Activated T-helper 1 cell treated with anti-CD3 and anti-CD28 coated beads, Interleukin-12 subunit alpha, Interleukin-12 subunit beta, Interleukin-2, Interleukin-4 antibody, amounts not matched to agents 30 ng/mL and 10 ng/mL and 1 ng/mL, durations not matched to agents 14 hours and 24 hours and 36 hours (primary cell): ENCODE measurements at places on chromosomes 3 and 15.

DNA sequence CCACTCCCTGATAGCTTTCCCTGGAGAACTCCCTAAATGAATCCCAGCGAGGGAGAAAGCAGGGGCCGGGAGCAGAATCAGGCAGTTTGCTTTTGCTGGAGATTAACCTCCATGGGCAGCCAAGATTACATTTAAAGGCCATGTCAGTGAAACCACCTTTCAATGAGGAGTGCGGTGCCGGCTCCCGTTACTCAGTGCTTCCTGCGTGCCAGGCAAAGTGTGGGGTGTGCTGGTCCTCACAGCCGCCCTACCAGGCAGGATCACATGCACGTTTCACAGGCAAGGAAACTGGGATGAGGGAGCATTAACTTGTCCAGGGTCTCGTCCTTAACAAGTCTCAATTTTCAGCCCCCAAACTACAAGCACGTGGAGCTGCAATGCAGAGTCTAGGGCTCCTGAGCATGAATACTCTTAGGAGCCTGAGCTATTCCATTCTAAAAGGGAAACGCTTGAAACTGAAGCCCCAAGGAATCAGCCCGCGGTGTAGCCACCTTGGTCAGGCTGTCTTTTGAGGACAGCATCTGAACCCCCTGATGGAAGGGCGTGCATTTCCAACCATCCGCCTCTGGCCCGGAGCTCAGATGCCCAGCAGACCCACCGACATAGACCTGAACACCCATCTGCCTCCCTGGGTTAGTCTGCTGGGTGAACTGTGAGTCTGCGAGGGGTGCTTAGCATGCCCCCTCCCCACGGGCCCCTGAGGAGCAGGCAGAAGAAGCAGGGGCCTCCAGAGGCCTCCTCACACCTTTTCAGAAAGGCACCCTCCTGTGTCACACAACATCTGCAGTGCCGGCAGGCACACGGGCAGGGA lies 5.6 kb downstream of the IGDCC3 start:
- DNase-seq, result no peak

DNA sequence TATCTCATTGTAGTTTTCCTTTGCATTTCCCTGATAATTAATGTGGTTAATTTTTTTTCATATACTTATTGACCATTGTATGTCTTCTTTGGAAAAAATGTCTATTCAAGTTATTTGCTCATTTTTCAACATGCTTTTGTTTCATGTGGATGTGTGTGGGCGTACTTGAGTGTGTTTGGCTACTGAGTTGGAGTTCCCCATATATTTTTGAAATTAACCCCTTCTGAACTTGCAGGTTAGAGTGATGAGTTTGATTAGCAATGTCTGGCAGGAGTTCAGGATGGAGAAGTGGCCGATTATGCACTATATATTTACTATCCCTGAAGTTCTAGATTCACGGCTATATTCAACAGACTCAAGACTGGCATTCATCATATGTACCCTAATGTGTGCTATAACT lies 250.4 kb upstream of the TTC14 start:
- no peak for DNase-seq

DNA sequence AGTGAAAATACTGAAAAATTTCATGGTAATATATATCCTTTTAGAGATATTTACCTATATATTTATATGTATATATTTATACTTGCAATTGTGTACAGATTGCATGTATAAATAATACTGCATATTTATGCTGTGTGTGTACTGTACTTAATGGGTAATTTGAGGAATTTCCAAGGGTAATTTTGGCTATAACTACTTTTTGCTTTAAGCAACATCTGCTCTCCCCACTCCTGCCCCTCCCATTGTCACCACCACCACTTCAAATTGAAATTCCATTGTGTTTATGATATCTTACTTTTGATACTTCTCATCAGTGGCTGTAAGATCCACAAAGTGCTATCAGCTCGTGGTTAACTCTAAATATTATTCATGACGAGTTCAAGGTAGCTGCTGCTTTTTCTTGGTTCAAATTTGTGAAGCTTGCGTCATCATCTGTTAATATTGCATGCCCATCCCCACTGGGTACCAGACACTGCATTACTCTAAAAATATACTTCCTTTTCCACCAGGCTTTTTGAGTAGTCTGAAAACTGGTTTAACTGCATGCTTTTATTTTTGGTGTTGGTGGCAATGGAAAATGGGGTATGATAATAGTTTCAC lies 91.7 kb upstream of the MITF start:
- DNase-seq, result no peak

DNA sequence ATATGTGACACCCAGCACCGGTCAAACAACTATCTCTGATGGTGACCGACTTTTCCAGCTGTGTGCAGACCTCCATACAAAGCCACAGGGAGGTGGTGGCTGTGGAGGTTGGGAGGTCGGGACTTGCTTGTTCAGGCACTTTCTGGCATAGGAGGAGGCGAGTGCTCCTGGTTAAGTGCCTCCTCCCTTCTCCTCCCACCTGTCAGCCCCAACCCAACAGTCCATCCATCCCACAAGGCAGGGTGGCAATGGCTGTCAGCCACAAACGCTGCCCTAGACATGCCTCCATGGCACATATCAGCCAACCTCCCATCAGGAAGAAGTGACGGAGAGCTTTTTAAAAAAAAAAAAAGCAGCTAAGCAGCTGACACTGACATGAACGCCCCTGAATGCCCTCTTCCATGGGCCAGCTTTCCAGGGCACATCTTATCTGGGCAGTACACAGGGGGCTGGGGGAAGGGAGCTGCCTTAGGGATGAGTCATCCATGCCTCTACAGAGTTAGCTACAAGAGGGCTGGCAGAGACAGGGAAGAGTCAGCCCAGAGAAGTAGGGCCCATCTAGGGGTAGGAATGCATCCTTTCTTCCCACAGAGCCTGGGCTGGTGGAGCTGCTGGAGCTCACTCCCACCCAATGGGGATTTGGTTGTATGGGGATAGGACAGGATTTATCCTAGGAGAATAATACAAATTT lies 41.2 kb downstream of the CCDC12 start:
- no peak for DNase-seq

DNA sequence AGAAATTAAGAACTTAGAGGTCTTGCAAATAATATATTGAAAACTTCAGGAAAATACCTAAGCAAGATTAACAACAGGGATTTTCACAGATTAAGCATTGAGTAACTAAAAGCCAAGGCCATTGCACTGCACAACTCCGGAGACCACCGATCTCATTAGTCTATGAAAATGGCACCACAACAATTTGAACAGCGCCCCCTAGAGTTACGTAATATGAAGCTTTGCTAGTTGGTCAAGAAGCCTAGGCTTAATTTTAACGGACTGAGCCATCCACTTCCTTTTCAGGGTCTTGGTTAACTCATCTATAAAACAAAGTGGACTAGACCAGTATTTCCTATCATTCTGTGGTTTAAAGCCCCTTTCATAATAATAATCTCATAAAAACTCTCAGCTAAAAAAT lies 24.8 kb downstream of the TMEM212 start:
- DNase-seq, result no peak

DNA sequence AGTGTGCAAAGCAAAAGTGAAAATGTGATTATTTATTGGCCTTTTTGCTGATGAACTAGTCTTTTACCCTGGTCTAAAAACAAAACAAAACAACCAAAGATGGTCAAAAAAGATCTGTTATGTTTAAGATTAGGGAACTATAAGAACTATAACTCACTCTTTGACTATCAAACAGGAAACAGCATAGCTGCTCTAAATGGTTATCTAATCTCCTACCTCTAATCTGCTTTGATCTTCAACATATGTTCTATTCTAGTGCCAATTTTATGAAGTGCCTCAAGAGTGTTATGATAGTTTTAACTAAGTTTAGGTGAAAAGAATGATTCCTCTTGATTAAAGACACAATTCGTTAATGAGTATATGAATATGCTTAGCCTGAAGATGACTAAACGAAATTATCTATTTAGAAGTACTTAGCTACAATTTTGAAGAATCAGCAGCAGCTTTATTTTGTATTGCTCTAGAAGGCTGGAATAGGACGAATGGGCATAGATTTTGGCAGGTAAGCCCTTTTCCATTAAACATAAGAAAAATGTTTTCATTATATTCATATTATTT lies 46.0 kb downstream of the SETD2 start:
- DNase-seq, result no peak

DNA sequence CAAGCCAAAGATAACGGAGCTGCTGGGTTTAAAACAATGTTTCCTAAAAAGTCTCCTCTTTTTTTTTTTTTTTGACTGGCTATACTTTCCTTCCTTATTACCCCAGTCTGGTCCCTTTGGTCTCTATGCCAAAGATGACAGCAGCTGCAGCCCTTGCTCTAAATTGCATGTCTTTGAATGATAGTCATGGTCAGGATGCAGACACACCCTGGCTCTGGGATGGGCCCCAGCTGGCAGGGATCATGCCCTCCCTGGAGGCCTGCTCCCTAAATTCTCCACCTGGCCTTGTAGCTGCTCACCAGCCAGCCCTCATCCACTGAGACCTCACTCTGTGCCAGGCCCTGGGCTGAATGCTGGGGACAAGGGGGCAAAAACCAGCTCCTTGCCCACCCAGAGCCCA lies 95.8 kb downstream of the MESD start:
- DNase-seq, result no peak

- no peak for DNase-seq
Observed at GRCh38 chr3:37126856-37127255, 47.5 kb downstream of the LRRFIP2 start.

GRCh38 chr3:114427285-114428043 lies 133.6 kb downstream of the TIGIT start:
- DNase-seq, result no peak

DNA sequence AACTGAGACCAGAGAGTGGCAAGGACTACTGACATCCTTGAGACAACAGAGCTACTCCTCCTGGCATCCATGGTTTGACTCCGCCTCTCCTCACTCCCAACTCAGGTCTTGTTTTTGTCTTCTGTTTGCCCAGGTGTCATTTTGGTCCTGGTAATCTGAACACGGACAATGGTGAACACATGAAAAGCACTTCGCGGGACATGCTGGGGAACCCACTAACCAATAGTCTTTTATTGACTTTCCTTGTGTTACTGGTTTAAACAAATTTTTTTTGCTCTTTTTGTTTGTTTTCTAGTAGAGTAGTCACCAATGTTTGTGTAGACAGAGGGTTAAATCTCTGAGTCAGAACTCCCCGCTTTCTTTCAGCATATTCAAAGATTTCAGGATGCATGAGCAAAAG lies 38.4 kb downstream of the LARP6 start:
- no peak for DNase-seq

- no peak for DNase-seq
Observed at GRCh38 chr3:196202516-196202970, 8.7 kb downstream of the ZDHHC19 start.

GRCh38 chr3:124552224-124552623 lies 178.0 kb upstream of the UMPS start:
- DNase-seq, result no peak

DNA sequence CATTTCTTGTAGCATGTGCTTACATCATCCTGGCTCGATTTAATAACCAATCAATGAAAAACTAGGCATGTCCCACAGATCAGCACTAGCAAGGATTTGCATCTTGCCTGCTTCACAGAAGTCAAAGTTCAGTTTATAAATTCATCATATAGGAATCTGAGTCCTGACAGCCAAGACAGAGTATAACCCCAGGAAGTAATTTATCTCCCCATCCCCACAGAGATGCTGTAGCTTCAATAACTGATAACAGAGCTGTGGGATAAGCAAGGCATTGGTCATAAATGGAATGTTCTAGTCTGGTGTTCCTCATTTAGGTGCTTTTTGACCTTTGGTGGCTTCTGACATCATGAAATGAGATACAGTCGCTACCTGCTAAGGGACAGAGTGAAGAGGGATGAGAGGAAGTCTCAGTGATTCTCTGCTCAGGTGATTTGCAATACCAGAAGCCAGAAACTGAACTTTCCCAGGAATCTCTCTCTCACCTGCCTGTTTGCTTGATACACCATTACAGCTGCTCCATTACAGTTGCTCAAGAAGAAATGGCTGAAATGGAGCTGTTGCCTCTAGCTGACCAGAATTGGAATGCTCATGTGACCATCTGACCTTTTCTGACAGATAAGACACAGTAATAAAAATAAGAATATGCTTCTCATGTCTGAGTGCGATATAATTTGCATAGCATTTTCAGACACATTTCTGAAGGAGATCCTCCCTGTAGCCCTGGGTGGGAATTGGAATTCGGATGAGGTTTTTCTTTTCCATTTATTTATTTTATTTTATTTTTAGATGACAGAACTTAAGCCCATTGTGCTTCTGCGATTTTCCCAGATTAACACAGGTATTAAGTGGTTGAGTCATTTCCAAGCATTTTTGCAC lies 217.1 kb upstream of the KCNMB2 start:
- no peak for DNase-seq

- DNase-seq, result no peak
Observed at GRCh38 chr3:173690542-173691180, 293.1 kb downstream of the NLGN1 start.

- DNase-seq, result no peak
Observed at GRCh38 chr15:56820333-56820732, 87.0 kb upstream of the ZNF280D start.

GRCh38 chr3:24255414-24255813 lies 239.2 kb downstream of the THRB start:
- no peak for DNase-seq

GRCh38 chr3:52528586-52529375 lies 4.9 kb downstream of the NT5DC2 start:
- DNase-seq, result no peak

- DNase-seq, result no peak
Observed at GRCh38 chr3:126858887-126859286, 124.0 kb upstream of the PLXNA1 start.

- no peak for DNase-seq
Observed at GRCh38 chr3:18987862-18988447, 160.4 kb upstream of the KCNH8 start.

DNA sequence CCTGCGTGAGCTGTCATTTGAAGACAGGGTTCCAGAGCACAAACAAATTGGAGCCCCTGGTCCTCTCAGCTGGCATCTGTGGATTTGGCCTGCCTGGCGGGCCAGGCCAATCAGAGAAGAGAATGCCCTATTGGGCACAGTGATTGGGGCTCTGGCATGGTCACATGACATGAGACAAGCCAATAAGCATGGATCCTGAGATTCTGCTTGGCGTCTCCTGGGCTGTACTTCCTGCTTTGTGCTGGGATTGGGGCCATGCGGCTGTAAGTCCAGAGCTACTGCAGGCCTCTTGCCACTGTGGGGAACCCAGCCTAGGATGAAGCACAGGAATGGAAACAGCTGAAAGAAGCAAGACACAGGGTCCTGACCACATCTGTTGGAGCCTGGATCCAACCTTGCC lies 121.4 kb downstream of the FBLN2 start:
- no peak for DNase-seq

GRCh38 chr15:100769975-100770340 lies 109.7 kb upstream of the ALDH1A3 start:
- DNase-seq, result no peak

DNA sequence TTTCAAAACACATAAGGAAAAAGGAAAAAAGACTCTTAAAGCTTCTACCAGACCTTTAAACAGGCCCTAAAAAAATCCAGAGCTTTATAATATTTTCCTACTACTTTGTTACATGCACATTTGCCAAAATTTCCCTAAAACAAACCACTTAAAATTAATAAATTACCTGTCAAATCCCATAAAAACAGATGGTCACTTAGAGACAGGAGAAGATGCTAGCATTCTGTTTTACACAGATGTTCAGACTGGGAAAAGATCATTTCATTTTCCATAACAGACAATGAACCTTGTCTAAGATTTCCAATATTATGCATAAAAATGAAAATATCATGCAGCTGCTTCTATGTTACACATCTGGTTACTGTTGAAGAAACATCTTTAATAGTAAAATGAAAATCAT lies 66.6 kb downstream of the SUCLG2 start:
- DNase-seq, result no peak
